Activated T-cell treated with anti-CD3 and anti-CD28 coated beads, Interleukin-2, amount 50 U/mL, for 24 hours (primary cell): ENCODE measurements at places on chromosomes 13 and 19.

GRCh38 chr13:112700291-112701060 lies 10.6 kb downstream of the ATP11A start:
- peaks cover 64% of the 10 kb centered on the region for H3K4me1 ChIP-seq
- peak; percentile 21 for DNase-seq
- no peaks in the 10 kb centered on the region for H3K27me3 ChIP-seq

DNA sequence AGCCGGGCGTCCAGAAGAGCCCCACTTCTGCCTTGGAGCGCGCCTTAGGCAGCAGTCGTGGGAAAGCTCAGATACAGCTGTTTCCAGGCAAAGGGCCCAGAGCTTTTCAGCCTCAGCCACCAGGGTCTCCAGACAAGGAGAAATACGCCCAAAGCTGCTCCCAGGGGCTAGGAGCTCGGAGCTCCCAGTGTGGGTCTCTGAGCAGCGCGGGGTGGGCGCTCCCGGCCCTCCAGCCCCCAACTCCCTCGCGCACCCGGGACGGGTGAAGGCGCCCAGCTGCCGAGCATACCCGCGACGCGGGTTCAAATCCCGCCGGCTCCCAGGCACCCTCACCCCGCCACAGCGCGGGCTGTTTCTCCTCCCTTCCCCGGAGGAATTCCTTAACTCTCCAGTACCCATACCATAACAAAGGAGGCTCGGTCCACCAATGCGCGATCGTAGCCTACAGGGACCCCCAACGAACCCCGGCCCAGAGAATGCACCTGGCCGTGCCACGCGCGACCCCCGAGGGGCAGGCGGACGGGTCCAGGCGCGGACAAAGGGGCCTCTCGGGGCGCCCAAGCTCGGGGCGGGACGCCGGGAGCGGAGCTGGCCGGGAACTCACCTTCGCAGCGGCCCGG lies 507 bp downstream of the COL4A1 start:
- H3K36me3 ChIP-seq, result no peaks in the 10 kb centered on the region
- no peak overlapping the region for H3K27ac ChIP-seq
- DNase-seq, result no peak
- H3K4me3 ChIP-seq, result no peak overlapping the region

DNA sequence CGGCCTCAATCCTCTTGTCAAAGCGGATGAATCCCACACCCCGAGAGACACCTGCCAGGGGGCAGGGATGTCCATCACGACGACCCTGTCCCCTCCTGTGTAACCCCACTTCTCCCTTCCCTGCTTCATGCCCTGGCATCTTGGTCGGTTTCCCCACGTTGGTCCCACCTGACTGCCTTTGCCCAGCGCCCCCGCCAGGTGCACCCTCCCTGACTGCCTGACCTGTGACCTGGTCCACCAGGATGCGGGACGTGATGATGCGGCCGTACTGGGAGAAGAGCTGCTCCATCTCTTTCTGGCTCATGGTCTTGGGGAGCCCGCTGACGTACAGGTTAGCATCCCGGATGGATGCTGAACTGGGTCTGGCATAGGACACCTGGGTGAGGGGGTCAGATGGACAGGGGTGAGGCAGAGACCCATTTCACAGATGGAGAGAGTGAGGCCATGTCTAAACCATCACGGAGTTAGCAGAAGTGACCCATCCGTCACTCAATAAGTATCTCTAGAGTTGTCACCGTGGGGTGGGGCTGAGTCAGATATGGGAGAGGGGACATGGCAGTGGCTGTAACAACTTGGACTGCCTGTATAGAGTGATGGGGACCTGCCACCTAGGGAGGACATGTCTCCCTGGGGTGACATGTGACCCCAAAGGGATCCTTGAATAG lies 22.5 kb downstream of the ELAVL3 start:
- no peaks in the 10 kb centered on the region for H3K4me1 ChIP-seq
- H3K36me3 ChIP-seq, result no peaks in the 10 kb centered on the region
- no peak for DNase-seq
- peaks cover 18% of the 10 kb centered on the region for H3K27me3 ChIP-seq
- H3K27ac ChIP-seq, result no peak overlapping the region

GRCh38 chr19:456547-457110 lies 4.2 kb downstream of the SHC2 start:
- no peaks in the 10 kb centered on the region for H3K36me3 ChIP-seq
- DNase-seq, result no peak
- no peak overlapping the region for H3K4me3 ChIP-seq
- no peak overlapping the region for H3K27ac ChIP-seq
- peaks cover 9% of the 10 kb centered on the region for H3K27me3 ChIP-seq
- H3K4me1 ChIP-seq, result peaks cover 7% of the 10 kb centered on the region

DNA sequence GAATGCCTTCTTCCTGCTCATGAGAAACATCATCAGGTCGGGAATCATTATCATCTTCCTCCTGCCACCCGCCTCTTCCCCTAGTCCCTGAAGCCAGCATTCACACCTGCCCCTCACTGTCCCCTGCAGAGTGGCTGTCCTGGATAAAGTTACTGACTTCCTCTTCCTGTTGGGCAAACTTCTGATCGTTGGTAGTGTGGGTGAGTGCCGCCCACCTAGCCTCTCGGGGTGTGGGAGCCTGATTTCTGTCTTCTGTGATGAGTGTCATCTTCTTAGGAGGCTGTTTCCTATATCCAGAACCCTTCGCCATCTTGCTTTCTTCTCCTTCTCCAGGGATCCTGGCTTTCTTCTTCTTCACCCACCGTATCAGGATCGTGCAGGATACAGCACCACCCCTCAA lies 12.5 kb downstream of the SLC44A2 start:
- DNase-seq, result no peak
- peaks cover 8% of the 10 kb centered on the region for H3K4me1 ChIP-seq
- H3K27ac ChIP-seq, result peak overlapping the region; percentile 63

- H3K4me3 ChIP-seq, result no peak overlapping the region
- H3K27ac ChIP-seq, result no peak overlapping the region
- H3K4me1 ChIP-seq, result no peaks in the 10 kb centered on the region
- no peak for DNase-seq
These were observed 7.2 kb downstream of the FAM216B start for GRCh38 chr13:42788601-42789000.

DNA sequence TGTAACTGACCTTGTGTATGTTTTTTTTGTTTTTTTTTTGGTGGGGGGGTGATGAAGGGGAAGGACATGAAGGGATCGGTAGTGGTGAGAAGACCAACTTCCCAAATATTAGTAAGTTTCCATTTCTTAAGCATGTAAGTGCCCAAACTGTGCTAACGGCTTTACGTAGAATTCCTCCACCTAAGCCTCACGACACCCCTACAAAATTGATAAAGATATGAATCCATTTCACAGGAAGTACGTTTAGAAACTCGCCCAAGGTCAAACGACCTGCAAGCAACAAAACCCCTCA lies 649 bp downstream of the UQCRFS1 start:
- no peaks in the 10 kb centered on the region for H3K27me3 ChIP-seq
- H3K27ac ChIP-seq, result peak overlapping the region; percentile 97
- no peak for DNase-seq
- H3K4me3 ChIP-seq, result peak overlapping the region; percentile 95
- peaks cover 52% of the 10 kb centered on the region for H3K36me3 ChIP-seq

DNA sequence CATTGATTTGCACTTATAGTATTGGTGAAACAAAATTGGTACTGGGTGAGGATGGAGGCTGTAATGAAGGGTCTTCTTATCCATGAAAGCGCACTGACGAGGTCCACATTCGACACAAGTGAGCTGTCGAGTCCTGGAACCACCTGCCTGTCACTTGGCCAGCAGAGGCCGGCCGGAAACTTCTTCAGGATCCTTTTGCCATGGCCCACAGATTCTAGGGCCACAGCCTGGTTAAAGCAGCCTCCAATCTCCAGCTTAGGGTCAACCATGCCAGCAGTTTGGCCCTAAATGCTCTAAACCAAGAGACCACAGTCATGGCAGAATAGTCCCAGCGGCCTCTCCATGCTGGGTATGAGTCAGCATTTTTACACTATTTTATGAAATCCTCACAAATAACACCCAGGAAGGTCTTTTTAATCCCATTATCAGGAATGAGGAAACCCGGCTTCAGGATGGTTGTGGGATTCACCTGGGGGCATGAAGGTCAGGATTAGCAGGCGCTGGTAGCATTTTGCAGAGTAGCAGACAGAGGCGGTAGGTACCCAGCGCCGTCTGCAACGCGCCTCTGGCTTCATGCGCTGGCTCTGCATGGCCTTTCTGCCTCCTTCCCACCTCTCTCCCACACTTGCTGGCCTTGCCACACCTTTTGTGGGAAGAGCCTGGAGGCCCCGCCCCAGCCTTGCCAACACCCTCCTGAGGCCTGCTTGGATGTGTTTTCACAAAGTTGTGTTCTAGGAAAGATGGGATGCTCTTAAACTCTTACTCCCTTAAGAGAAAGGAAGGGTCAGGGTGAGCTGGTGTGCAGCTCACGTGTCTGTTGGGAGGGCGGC lies 15.2 kb downstream of the GAS6 start:
- H3K36me3 ChIP-seq, result no peaks in the 10 kb centered on the region
- H3K27ac ChIP-seq, result no peak overlapping the region
- peaks cover 24% of the 10 kb centered on the region for H3K4me1 ChIP-seq

- H3K27ac ChIP-seq, result no peak overlapping the region
- no peaks in the 10 kb centered on the region for H3K27me3 ChIP-seq
- peaks cover 73% of the 10 kb centered on the region for H3K36me3 ChIP-seq
- H3K4me3 ChIP-seq, result no peak overlapping the region
- no peak for DNase-seq
- H3K4me1 ChIP-seq, result peaks cover 18% of the 10 kb centered on the region
These were observed 38.0 kb downstream of the PHF11 start for GRCh38 chr13:49533591-49534269.

DNA sequence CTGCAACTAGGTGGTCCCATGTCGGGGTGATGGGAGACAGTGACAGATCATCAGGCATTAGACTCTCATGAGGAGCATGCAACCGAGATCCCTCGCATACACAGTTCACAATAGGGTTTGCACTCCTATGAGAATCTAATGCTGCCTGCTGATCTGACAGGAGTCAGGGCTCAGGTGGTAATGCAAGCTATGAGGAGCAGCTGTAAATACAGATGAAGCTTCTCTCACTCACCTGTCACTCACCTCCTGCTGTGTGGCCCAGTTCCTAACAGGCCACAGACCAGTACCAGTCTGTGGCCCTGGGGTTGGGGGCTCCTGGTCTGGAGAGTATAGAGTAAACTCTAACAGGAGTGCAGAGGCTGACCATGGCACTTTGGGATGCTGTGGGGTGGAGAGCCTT lies 209.2 kb downstream of the DLEU7 start:
- no peaks in the 10 kb centered on the region for H3K27me3 ChIP-seq
- peaks cover 3% of the 10 kb centered on the region for H3K4me1 ChIP-seq
- no peak overlapping the region for H3K4me3 ChIP-seq
- no peaks in the 10 kb centered on the region for H3K36me3 ChIP-seq

GRCh38 chr13:46119883-46120614 lies 15.2 kb upstream of the CPB2 start:
- H3K27me3 ChIP-seq, result no peaks in the 10 kb centered on the region
- DNase-seq, result no peak
- H3K36me3 ChIP-seq, result no peaks in the 10 kb centered on the region
- no peak overlapping the region for H3K27ac ChIP-seq
- no peak overlapping the region for H3K4me3 ChIP-seq

GRCh38 chr19:47821460-47822020 lies at the start of gene CRX:
Gene CRX, plus strand, starts transcription at chr19:47821937. Its CDS starts 12,507 bp downstream, at chr19:47834444.
- H3K36me3 ChIP-seq, result no peaks in the 10 kb centered on the region
- H3K27ac ChIP-seq, result no peak within 1 kb of the TSS
- H3K4me1 ChIP-seq, result no peaks in the 10 kb centered on the region
- peaks cover 46% of the 10 kb centered on the region for H3K27me3 ChIP-seq

GRCh38 chr19:57165846-57166245 lies 1.4 kb downstream of the DUXA start:
- no peak overlapping the region for H3K27ac ChIP-seq
- peaks cover 6% of the 10 kb centered on the region for H3K27me3 ChIP-seq
- no peak for DNase-seq
- no peaks in the 10 kb centered on the region for H3K4me1 ChIP-seq
- no peaks in the 10 kb centered on the region for H3K36me3 ChIP-seq

DNA sequence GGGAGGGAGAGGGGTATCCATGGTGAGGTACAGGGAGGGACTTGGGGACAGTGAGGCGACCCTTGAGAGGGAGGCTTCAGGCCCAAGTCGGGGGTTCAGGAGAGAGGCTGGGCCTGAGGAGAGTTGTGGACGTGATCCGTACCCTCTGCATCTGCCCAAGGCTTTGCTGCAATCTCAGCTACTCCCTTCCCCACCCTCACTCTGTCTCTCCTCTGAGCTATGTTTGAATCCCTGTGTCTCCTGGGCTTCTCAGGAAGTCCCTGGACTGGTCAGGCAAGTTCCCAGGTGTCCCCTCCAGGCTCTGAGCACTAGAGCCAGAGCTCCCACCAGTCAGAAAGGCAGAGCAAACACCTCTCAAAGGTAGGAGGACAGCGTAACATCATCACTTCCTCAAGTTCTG lies 1.8 kb downstream of the LIN37 start:
- H3K27me3 ChIP-seq, result peaks cover 1% of the 10 kb centered on the region
- H3K4me1 ChIP-seq, result peaks cover 40% of the 10 kb centered on the region
- peaks cover 51% of the 10 kb centered on the region for H3K36me3 ChIP-seq
- H3K27ac ChIP-seq, result peak overlapping the region; percentile 38

DNA sequence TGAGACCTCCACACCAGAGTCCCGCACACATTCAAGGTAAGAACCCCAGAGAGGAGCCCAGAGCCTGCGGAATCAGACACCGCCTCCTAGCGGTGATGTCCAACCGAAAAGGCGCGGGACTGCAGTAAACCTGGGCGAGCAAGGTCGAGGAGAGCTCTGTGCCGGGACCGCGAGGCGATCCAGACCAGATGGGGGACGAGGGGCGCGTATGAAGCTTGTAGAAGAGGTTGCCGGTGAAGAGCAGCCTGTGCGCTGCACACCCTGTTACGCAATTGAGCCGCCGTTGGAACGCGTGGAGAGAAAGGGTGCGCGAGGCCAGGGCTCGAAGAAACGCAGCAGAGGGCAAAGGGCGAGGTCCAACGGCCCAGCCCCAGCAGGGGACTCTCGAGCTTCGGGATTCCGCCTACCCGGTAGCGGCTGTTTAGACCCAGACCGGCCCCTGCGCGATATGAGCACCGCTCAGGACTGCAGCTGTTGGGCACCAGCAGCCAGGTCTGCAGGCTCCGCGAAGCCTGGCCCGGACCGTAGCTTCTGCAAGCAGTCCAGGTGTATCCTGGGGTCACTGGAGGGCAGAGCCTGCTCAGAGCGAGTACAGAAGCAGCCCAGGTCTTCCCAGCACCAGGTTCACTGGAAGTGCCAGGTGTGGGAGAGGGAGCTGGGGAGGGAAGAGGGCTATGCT lies 65.9 kb upstream of the ZNF599 start:
- peaks cover 7% of the 10 kb centered on the region for H3K4me1 ChIP-seq
- peak; percentile 58 for DNase-seq
- no peak overlapping the region for H3K27ac ChIP-seq
- H3K4me3 ChIP-seq, result peak overlapping the region; percentile 38

GRCh38 chr13:105929505-105929904 lies 606.0 kb downstream of the EFNB2 start:
- no peak overlapping the region for H3K4me3 ChIP-seq
- H3K4me1 ChIP-seq, result no peaks in the 10 kb centered on the region
- no peak for DNase-seq

DNA sequence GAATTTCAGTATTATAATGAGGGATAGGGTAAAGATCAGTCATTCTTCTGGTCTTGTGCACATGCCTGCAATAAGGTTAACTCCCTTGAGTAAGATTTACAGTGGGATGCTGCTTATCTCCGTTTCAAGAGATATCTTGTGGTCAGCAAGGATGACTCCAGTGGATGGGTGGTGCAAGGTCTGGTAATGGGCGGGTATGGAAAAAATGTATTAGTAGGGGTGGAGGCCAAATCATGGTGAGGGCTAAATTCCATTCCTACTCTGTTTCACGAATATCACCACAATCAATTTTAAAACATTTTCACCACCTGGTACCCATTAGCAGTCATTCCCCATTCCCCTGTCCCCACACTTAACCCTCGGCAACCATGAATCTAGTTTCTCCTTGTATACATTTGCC lies 40.6 kb downstream of the CCDC122 start:
- no peak overlapping the region for H3K4me3 ChIP-seq
- peaks cover 3% of the 10 kb centered on the region for H3K27me3 ChIP-seq
- no peak overlapping the region for H3K27ac ChIP-seq
- H3K4me1 ChIP-seq, result no peaks in the 10 kb centered on the region
